ENCODE measurements at places on chromosomes 3 and 15.
A peak's percentile ranks its signal among the peaks of the same experiment; 100 is the strongest.

DNA sequence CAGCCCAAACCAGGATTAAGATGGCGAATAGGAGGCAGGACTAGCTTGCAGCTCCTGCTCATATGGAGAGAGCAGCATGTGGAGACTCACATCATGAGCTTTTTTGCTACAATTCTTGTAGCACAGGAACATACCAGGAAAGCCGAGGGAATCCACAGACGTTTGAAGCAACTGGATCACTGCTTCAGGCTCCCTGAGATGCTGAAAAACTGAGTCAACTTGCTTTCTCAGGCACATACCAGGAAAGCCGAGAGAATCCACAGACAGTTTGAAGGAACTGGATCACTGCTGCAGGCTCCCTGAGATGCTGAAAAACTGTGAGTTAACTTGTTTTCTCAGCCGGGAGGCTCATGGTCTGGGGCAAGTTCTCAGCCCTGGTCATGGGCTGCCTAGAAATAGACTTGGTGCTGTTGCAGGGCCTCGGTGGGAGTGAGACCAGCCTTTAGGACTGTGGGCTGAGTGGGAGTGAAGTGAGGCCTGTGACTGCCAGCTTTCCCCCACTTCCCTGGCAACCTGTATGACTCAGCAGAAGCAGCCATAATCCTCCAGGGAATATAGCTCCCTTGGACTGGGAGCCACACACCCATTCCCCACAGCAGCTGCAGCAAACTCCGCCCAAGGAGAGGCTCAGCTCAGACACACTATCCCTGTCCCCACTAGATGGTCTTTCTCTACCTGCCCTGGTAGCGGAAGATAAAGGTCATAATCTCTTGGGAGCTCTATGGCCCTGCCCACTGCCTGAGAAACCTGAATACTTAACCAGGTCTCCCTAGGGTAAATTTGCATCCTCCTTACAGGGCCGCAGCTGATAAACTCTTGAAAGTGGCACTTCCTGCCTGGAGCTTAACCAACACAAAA lies 51.9 kb upstream of the PFN2 start:
- no peak for DNase-seq

- no peak for DNase-seq
These were observed 843.8 kb downstream of the NAALADL2 start for GRCh38 chr3:175702956-175703355.

DNA sequence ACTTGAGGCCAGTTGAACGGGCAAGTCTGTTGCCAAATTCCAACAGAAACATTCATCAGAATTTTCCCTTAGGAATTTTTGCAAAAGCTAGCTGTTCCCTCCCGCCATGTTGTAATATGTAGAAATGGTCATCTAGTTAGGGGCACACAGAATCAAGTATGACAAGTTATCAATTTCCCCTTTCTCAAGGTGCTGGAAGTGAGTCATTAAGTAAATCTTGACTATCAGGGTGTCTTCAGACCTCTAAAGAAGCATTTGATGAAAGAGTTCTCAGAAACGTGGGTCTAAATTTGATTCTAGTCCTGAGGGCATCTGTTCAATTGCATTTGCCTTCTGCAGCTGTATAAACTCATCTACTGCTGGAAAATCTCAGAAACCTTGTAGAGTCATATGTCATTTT lies 123.4 kb upstream of the FRMD4B start:
- no peak for DNase-seq

DNA sequence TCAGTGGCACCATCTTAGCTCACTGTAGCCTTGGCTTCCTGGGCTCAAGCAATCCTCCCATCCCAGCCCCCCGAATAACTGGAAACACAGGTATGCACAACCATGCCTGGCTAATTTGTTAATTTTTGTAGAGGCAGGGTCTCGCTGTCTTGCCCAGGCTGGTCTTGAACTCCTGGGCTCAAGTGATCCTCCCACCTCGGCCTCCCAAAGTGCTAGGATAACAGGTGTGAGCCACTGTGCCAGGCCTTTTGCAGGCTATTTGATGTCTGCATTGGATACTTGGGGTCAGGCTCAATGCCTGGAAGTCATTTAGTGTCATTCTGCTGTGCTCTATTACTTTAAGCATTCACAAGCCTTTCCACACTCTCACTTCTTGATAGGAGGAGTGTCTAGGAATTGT lies 17.6 kb downstream of the LIMD1 start:
- DNase-seq, result no peak

- DNase-seq, result no peak
These were observed 89.4 kb upstream of the HES1 start for GRCh38 chr3:194046531-194046930.

DNA sequence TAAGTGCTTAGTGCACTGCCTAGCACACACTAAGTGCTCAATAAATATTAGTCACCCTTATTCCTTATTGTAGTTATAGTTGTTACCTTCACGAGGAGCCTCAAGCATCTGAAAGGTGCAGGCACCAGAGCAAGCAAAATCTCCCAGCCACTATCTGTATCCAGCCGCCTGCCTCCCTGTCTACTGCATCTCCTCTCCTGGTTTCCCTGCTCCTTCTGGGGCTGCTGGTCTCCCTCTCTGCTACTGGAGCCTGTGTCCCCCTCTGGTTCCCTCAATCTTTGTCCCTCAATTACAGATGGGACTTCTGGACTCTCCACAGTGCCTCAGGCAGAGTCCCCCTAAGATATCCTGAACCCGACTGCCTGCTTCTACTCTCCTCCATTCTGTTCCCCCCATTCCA lies 18.8 kb downstream of the MYL3 start:
- DNase-seq, result no peak

DNA sequence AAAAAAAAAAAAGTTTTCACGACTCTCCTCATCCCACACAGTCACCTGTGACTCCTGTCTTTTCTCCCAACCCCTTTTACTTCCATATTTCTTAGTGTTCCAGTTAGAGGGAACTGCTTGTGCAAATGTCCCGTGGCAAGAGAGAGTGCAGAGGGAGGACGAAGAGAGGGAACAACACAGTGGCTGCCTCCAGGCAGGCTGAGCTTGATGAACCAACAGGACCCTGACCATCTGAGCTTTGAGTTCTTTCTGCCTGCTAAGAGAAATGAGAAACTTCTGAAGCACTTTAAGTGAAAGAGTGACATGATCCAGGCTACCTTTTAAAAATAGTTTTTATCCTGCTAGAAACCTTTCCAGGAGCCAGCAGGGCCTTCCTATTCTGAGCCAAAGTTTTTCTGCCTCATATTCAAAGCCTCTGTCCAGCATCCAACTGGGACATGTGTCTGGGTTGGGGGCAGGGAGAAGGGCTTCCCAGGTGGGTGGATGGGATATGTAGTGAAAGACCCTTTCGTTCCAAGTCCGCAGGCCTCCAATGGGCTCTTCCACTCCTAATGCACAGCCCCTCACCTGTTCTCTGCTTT lies 239.9 kb downstream of the OPA1 start:
- no peak for DNase-seq

- DNase-seq, result no peak
These were observed 99.7 kb downstream of the XXYLT1 start for GRCh38 chr3:195171093-195171873.

GRCh38 chr3:177641206-177641605 lies 443.9 kb upstream of the TBL1XR1 start:
- DNase-seq, result no peak

DNA sequence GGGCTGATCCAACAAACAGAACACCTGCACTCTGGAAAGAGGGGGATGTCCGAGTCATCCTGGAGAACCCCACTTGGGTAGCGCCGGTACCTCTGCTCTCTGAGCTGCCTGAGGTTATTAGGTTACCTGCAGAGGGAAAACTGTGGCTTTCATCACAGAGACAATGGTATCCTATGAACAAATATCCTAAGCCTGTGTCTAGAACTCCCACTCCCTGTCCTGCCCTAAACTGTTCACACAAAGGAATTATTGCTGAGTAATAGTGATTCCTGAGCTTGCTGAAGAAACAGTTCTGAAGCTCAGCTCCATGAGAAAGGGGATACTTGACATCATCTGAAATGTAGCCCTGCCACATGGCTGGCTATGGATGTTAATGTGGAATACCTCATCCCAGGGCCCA lies 31.9 kb upstream of the WNT5A start:
- no peak for DNase-seq

DNA sequence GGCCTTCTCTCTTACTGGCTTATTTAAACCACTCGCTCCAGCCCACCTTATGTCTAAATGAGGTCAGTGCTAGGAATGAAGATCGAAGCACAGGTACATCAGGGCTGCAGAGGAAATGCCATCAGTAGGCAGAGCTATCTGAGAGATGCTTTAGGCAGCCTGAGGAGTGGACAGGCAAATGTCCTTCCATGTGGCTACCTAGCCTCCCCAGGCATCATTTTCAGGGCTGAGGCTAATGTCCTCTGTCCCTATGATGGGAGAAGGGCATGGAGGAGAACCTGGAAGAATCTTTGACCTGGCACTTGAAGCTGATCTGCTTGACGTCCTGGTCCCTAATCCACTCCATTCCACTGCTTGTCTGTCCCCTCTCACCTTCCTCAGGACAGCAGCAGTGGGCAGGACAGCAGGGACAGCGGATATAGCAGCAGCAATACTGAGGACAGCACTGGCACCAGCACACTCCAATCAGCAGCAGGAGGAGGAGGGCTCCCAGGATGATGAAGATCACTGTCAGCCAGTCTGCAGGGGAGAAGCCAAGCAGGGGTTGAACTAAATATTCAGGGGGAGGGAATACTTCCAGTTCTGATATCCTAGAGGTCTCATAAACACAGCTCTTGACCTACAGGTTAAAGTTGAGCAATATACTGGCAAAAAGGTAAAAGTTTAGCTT lies 21.0 kb downstream of the ILDR1 start:
- peak; percentile 37 for DNase-seq

GRCh38 chr3:56459719-56460118 lies 8.5 kb downstream of the ERC2 start:
- DNase-seq, result no peak

DNA sequence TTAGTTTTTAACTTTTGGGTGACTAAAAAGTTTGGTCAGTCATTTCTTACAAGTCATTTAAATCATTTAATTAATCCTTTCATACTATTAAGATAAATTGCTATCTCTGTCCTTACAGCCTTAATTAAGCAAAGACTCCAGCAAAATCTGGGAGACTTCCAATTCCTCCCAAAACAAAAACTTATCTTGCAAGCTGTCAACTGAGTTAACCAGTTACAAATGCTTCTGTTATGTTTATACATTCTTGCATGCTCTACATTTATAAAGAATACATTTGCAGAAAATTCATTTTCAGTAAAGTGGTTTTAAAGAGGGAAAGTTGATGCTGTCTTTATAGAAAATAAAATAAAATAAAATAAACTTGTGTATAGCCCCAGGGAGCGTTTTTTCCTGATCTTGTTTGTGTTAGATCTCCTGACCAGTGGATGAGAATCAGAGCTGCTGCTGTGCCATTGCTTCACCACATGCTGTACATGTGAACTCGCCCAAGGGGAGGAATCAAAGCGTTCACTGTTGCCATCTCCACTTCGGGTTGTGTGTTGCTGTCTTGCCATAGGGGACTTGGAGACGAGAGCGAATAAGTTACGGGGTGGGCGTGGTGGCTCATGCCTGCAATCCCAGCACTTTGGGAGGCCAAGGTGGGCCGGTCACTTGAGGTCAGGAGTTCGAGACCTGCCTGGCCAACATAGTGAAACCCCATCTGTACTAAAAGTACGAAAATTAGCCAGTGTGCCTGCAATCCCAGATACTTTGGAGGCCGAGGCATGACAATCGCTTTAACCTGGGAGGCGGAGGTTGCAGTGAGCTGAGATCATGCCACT lies 5.5 kb downstream of the CCR4 start:
- no peak for DNase-seq

GRCh38 chr3:159806412-159806811 lies 182.2 kb upstream of the IL12A start:
- DNase-seq, result no peak
